Fibroblast of skin of back (primary cell): ENCODE measurements at places on chromosomes 16 and 17.
A peak's percentile ranks its signal among the peaks of the same experiment; 100 is the strongest.

DNA sequence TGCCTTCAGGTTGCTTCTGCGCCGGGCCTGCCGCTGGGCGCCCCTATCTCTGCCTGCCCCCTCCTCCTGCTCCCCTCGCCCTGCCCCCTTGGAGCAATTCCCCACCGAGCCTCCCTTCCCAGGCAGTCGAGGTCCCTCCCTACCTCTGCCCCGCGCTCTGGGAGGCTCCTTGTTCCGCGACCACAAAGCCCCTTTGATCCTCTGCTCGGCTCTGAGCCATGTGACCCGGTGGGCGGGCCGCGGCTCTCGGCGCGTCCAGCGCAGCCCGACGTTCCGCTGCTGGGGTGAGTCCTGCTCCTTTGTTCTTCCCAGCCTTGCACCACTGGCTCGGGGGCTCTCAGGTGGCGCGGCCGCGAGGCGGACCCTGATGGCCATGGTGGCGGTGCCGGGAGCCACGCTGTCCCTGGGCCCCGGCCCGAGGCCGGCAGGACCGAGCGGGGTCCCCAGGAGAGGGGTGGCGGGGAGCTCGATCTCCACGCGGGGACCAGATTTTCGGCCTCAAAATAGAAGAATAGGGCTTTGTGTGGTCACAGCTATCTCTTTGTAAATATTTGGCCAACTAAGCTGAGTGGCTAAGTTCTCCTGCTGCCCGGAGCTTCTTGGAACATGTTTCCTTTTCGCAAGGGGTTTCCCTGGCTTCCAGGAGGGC is 310.6 kb downstream of the SEC14L1 start:
- peak; percentile 72 for DNase-seq

DNA sequence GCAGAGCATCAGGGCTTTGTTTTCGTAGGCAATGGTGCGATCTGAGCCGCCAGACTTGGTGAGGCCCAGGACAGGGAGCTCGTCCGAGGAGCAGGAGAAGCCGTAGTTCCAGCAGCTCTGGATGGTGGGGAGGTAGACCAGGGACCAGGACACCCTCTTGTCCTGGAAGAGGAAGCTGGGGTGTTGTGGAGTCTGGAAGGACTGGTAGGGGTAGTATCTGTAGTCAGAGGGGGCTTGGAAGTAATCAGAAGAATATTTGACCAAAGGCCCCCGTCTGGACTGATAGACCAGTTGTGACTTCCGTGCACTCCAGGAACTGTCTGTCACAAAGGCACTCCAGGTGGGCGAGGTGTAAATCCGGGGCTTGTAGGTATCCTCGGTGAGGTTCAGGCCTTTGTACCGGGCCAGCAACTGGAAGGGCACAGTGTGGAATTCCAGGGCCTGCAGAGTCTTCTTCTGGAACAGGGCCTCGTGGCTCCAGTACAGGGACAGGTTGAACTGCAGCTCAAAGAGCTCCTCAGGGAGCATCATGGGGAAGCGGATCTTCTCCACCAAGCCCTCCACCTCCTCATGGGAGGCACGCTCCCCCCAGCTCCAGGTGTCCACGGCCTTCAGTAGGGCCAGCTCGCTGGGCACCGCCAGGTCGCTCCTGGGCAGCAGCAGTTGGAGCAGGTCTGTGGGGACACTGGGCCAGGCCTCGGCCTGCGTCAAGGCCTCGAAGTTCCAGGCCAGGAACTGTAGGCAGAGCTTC is 7.8 kb downstream of the LGALS3BP start:
- no peak for DNase-seq

GRCh38 chr16:856811-857210 is 56.3 kb upstream of the GNG13 start:
- no peak for DNase-seq

DNA sequence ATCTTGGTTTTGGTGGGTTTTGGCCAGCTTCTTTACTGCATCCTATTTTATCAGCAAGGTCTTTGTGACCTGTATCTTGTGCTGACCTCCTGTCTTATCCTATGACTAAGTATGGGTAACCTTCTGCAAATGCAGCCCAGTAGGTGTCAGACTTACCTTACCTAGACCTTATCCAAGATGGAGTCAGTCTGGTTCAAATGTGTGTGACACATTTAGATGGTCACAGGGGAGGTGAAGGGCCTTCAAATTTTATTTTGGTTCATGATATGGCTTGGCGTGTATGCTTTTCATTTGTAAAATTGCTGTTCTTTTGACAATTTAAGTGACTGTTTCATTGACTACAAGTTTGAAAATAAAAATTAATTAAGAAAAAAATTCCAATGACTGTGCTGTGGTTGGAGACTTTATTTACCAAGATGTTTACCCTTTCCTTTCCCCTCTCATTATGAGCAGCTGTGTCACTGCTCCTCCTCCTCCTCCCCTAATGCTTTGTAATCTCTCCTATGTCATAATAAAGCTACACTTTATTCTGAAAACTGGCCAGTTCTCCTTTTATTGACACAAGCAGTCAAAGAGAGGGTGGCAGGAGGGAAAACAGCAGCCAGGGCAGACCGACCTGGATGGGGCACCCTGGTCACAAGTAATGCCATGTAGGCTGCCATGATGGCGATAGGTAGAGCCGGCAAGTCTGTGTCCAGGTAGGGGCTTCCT is 49.4 kb downstream of the TNFRSF13B start:
- DNase-seq = peak; percentile 12

- DNase-seq = no peak
Observed at GRCh38 chr17:16493531-16494046, 1.6 kb upstream of the LRRC75A start.

DNA sequence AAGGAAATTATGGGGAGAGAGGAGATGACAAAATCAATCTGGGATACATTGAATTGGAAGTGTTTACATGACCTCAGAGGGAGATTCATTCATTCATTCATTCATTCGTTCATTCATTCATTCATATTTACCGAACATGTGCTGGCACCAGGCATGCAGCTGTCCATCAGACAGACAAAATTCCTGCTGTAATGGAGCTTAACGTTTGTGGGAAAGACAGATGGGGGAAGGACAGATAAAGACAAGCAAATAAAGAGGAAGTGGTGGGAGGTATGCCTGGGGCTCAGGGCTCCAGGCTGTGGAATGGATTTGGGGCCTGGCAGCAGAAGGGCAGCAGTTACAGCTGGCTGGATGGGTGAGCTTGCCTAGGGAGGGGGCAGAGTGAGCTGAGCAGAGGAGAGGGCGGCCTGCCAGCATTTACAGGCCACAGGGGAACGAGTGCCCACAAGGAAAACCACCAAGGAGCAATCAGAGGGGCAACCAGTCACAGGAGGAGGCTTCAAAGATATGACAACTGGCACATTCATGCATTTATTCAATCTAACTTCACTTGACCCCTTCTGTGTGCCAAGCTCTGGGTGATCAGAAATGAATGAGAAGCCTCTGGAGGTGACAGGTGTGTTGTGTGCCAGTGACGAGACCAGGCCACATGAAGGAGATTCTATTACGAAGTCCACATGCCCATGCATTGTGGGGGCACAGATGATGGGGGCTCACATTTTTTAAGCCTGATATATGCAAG is 48.5 kb downstream of the ARHGAP27 start:
- no peak for DNase-seq

GRCh38 chr16:23353440-23353839 is 51.3 kb downstream of the SCNN1B start:
- DNase-seq = no peak

DNA sequence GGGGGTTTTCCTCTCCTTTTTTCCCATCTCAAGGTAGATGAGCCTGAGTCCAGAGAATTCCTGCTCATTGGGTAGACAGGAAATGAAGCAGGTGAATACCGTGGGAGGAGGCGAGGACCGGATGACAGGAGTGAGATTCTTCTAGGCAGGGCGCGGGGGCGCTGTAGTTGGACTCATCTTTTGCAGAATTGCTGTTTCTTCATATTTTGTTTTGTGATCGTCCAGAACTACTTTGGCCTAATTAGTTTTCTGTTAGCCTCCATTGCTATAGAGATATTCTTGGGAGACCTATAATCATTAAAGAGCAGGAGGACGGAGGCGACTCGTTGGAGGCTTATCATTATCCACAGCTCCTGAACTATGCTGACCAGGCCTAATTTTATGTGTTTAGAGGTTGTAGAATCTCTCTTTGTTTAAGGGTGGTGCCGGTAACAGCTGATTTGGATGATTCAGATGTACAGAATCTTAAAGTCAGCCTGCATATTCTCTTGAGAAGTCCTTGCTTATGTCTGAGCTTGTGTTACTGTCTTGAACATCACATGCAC is 650 bp downstream of the ATP6V0A1 start:
- DNase-seq = peak; percentile 54

- peak; percentile 34 for DNase-seq
Observed at GRCh38 chr17:19361326-19361725, 1.2 kb downstream of the B9D1 start.

- no peak for DNase-seq
Observed at GRCh38 chr17:16820161-16820877, 130.3 kb downstream of the CCDC144A start.

- DNase-seq = no peak
Observed at GRCh38 chr17:83162035-83162745, 82.8 kb downstream of the METRNL start.

- no peak for DNase-seq
Observed at GRCh38 chr17:55318715-55319487, 54.1 kb downstream of the HLF start.

- no peak for DNase-seq
Observed at GRCh38 chr16:88316151-88316550, 66.6 kb upstream of the ZNF469 start.

DNA sequence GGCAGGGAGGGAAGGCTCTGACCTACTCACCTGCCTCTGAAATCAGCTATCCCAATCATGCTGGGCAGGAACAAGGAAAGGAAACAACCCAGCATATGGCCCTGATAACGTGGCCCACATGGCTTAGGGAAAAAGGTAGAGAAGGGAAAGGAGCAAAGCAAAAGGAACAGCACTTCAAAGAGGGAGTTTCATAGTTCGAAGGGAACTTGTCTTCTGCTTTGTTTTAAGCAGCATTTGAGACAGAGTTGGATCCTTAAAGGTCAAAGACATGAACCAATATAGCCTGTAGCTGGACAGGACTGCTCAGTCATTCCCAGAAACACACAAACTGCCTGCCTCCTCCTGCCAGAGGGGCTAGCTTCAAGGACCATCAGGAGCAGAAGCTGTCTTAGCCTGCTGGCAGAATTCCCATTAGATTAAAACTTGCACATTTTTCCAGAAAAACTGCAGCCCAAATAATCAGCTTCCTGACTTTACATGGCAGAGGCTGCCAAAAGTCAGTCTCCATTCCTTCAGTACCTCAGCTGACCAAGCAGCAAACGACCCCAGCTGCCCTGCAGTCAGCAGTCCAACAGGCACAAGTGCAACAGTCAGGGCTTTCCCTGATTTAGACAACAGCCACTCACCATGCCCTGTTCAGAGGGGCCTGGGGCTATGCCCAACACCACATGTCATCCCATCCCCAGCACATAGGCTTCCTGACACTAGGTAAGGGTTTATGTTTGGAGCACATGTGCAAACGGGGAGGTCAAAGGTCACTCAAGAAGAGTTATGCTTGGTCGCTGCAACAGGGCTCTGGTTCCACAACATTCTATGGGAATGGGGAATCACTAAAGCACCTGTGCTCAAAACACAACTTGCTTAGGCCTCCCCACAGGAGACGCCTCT is 32.5 kb downstream of the RANBP10 start:
- no peak for DNase-seq

DNA sequence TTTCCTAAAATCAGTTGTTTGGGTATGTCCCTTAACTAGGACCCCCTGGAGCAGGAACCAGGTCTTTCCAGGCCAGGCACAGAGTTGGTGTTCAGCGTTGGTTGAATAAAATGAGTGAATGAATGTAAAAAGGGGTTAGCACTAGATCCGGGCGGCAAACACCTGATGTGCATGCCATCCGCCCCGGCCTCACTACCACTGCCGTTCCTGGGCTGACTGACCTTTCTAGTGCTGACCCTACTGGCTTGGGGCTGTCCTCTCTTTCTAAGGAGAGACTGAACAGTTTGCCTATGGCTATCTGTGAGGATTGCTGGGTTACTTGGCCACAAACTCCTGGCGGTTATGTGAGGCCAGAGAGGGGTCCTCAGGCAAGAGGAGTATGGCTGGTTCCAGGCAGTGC is 10.1 kb upstream of the PHF12 start:
- no peak for DNase-seq

- peak; percentile 92 for DNase-seq
Observed at GRCh38 chr16:3938843-3939624, 58.5 kb upstream of the CREBBP start.

DNA sequence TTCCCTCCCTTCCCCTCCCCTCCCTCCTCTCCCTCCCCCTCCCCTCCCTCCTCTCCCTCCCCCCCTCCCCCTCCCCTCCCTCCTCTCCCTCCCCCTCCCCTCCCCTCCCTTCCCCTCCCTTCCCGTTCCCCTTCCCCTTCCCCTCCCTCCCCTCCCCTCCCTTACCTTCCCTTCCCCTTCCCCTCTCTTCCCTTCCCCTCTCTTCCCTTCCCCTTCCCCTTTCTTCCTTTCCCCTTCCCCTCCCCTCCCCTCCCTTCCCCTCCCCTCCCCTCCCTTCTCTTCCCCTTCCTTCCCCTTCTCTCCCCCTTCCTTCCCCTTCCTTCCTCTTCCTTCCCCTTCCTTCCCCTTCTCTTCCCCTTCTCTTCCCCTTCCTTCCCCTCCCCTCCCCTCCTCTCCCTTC is 61.1 kb downstream of the EMP2 start:
- no peak for DNase-seq

DNA sequence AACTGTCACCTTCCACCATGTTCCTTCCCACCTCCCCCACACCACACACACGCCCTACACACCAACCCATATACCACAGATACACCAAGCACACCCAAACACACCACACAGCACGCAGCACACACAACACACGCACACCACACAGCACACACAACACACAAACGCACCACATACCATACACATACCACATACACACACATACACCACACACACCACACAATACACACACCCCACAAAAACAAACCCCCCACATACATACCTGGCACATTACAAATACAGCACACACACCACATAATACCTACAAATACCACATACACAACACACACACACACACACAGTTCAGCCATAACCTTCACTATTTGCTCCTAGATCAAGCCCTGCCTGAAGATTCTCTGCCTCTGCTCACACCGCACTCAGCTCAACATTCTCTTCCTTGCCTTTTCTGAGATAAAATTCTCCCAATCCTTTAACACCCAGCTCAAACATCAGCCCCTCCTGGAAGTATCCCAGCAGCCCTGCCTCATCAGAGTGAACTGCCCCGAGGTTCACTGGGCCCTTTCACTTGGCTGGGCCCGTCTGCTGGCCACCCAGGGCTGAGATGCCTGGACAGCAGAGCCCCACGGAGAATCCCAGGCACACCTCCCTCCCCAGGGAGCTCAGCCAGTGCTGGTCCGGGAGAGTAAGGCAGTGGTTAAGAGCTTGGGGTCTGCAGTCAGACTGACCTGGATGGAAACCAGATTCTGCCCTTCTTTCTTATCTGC is 31.9 kb upstream of the CPNE2 start:
- DNase-seq = peak; percentile 12

GRCh38 chr17:73707358-73707757 is 63.1 kb upstream of the SDK2 start:
- DNase-seq = no peak

GRCh38 chr17:56595831-56596690 is 2.6 kb downstream of the NOG start:
- peak; percentile 68 for DNase-seq
